Stimulated activated CD8-positive, alpha-beta memory T cell treated with anti-CD3 and anti-CD28 coated beads, Interleukin-15, amount 100 ng/mL, for 24 hours (primary cell): ENCODE measurements at places on chromosomes 2 and 18.

DNA sequence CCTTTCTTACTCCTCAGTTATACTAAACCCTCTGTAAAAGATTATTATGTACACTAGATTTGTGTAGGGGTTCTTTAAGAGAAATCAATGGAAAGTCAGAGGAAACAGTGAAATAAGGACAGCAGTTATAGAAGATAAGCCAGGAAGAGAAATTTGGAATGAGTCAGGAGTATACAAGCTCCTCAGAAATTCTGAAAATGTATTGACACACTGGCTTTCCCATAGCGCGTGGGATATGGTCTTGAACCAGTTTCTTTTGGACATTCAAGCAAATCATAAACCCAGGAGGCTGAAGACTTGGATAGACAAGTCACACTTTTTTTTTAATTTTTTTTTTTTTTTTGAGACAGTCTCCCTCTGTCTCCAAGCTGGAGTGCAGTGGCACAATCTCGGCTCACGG is 316.1 kb upstream of the MMADHC start:
- DNase-seq: no peak

GRCh38 chr2:241120440-241120839 is 18.4 kb upstream of the MTERF4 start:
- no peak for DNase-seq

GRCh38 chr2:200399636-200400035 is 93.1 kb downstream of the SPATS2L start:
- no peak for DNase-seq

GRCh38 chr2:234496835-234497593 is at the start of gene ARL4C:
TSS of gene ARL4C (minus strand) at chr2:234497081. CDS start at chr2:234496586, 495 bp downstream.
- DNase-seq: no peak

DNA sequence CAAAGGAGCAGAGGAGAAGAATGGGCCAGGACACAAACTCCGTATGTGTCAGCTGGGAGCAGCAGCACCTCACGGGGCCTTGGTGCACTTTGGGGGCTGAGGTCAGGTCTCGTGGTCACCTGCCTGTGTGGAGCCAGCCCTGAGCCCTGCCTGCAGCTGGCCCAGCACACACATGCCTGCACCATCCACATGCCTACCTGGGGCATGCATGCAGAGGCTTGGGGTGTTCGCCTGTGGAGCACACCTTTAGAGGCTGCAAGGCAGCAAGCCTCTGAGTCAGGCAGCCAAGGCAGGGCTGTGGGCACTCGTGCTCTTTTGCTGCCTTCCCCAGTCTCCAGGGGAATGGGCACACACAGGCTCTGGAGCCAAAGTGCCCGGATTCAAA is 36.0 kb downstream of the ARHGEF4 start:
- DNase-seq: no peak

- peak; percentile 42 for DNase-seq
Observed at GRCh38 chr2:230864605-230865306, at the start of gene ITM2C. TSS of gene ITM2C (plus strand) at chr2:230864942. CDS start at chr2:230865026, 84 bp downstream.

DNA sequence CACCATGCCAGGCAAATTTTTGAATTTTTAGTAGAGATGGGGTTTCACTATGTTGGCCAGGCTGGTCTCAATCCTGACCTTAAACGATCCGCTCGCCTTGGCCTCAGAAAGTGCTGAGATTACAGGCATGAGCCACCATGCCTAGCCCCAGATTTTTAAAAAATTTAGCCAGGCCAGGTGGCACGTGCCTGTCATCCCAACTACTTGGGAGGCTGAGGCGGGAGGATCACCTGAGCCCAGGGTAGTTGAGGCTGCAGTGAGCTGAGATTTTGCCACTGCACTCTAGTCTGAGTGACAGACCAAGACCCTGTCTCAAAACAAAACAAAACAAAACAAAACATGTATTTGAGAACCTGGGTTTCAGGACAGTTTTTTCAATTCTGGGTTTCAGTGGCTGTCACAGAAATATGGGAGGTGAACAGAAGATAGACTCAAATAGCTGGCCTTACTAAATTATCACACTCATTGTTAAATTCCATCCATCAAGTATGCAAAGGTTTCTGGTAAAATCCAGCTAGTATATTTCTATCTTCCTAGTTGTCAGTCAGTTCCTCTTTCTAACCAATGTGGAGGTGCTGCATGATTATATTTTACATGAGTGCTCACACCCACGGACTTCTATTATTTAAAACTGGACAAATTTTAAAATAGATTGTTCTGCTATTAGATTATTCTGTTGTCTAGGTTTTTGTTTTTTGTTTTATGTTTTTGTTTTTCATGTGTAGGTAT is 5.4 kb downstream of the ALPG start:
- no peak for DNase-seq

DNA sequence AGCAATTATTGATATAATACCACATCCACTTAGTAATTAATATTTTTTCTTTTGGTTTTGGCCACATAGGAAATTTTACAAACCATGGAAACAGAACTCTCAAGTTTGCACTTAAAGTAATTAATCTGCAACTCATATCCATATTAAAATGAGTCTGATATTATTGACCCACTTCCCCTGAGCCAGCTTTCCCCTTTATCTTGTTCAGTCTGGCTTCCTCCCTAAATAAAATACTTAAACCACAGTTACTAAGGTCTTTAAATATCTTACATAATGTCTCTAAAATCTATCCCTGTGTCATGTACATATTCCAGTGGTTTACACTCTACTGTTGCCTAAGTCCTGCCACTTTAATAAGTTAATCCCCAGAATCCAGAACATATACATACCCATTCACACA is 564.9 kb upstream of the FSHR start:
- DNase-seq: no peak

DNA sequence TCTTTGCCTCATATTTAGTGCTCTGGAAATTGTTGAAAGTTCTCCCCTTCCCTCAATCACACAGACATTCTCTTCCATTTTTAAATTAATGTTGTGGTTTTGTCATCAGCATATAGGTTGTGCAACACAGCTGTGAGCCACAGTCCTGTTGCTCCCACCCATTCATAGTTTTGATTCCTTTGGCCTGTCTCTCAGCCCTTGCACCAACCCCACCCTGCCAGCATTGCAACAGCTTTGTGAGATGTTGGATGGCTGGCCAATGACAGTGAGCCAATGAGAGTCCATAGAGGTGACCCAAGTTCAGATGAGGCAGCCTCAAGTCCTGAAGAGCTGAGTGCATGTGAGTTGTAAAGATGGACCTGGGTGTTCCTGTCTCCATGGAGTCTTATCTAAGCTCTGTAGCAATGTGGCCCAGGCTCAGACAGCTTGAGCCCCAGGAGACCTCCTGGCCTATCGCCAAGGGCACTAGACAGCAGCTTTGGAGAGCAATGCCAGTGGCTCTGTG is 775.5 kb downstream of the RNF144A start:
- DNase-seq: no peak

- no peak for DNase-seq
Observed at GRCh38 chr2:231007286-231008098, 11.6 kb downstream of the SPATA3 start.

DNA sequence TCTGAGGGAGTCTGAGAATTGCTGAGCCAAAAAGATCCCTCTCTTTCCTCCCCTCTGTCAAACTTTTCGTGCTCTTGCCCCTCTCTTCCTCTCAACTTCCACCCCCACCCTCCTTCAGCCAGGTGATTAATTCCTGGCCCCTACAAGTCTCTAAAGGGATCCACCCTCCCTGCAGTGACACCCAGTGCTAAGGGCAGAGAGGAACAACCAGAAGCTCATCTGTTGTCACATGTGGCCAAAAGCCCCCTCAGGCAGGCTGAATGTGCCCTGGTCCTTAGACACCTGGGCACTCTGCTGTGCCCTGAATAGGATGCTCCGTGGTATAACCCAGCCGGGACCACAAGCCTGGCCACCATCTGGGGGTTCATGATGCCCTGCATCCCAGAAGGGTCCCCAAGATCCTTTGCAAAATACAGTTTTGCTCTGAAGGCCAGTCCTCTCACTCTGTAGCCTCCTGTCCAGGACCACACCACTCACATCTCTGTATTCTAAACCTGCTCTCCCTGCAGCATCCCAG is 234.4 kb downstream of the BCL11A start:
- DNase-seq: no peak

GRCh38 chr18:59835605-59836379 is 64.0 kb upstream of the PMAIP1 start:
- no peak for DNase-seq

DNA sequence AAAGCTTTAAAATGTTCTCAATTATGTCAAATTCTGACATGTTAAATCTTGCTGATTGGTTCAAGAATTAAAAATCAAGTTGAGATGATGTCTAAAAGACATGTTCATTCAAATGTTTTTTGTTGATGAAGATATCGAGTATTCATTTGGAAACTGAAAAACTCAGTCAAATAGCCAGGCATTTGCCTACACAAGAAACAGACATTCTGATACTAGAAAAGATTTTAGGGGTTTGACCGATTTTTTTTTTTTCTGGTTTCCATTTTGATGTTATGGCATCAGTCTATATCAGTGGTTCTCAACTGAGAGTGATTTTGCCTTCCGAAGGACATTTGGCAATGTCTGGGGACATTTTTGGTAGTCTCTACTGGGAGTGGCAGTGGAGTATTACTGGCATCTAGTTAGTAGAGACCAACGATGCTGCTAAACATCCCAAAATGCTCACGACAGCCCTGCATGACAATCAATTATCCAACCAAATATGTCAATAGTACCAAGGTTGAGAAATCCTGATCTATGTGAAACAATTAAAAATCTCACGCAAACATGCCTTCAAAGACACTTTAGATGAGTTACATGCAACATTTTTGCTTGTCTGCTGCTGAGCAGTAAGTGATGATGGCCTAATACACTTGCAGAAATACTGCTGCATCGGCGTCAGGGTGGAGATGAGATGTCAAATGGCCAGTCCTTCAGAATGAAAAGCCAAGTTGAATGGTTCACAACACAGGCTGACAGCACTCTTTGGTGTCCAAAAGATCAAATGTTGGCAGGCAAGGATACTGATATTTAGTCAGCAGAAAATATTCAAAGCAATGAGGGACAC is 12.5 kb downstream of the RASGRP3 start:
- DNase-seq: no peak

GRCh38 chr2:99545066-99545465 is 55.2 kb upstream of the REV1 start:
- no peak for DNase-seq

DNA sequence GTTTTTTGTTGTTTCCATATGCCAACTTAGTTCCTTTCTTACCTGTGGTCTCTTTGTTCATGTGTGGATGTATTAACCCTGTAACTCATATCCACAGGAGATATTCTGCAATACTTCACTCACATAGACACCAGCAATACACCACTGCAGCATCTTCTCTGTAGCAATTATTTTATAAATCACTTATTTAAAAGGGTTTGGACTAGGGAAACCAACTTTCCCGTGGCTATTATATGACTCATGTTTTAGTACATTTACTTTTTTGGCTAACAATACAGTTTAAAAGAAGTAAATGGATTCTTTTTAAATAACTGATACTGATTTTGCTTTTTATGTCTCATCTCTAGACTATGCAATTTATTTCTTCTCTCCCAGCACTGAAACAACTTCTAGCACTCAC is 488.9 kb downstream of the MBD2 start:
- no peak for DNase-seq

DNA sequence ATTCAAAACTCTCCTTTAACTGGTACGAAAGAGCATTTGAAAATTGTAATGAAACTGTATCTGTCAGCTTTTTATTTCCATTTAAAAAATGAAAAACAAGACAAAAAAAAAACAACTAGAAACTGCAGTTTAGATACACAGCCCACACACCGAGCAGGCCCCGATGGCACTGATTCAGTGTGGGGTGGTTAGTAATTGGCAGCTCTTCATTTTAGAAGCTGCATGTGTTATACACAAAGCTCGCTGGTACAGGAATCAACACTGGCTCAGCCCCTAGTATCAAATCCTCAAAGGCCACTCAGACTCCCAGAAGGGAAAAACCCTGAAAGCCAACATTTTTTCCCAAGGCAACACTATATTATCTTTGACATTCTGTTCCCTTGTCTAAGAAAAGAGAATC is 30.5 kb upstream of the RMDN2 start:
- no peak for DNase-seq

DNA sequence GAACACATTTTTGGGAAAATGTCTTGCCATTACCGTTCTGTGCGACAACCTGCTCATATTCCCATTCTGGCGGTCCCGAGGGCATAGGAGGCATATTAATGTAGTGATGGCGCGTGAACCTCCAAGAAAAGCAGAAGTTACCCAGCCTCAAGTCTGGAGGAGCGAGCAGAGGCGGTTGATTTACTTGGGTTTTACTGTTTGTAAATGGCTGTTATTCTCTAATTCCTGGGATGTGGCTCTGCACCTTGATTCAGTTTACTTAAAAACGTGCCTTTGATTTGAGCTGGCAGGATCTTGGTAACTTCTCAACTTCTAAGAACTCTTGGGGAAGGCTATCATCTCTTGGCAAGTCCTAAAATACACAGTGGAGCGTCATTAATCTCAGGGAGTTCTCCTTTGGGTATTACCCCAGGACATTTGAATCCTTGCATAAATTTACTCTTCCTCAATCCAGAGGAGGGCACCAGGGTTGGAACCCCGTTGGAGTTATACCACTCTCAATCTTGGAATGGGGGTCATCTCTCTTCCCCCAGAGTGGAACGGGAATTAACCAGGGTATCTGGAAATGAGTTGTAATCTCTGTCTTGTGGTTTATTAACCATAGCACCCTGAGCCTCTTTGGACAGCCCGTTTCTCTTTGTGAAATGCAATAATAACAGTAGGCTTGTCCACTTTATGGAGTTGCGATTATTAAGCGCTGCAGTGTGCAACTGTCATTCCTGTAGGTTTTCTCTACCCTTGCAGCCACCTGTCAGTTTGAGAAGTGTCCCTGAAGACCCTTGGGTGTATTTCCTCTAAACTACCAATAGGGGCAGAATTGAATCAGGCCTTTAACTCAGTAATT is 2.1 kb downstream of the HK2 start:
- DNase-seq: no peak

DNA sequence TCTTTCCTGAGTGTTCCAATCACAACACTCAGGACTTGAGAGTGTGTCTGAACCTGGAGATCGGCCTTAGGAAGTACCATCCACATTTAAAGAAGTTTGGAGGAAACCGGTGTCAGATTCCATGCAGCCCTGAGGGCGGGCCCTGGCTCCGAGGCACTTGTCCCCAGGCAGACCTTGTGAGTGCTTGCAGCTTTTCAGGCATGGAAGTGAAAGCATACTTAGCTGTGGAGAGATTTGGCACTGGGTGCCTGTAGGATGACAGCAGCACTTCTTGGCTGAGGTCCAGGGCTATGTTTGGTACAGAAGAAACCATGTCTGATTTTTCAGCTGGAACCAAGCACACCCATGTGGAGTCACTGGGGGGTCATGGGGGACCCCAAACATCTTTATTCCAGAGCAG is 230.8 kb downstream of the SEPTIN10 start:
- no peak for DNase-seq

DNA sequence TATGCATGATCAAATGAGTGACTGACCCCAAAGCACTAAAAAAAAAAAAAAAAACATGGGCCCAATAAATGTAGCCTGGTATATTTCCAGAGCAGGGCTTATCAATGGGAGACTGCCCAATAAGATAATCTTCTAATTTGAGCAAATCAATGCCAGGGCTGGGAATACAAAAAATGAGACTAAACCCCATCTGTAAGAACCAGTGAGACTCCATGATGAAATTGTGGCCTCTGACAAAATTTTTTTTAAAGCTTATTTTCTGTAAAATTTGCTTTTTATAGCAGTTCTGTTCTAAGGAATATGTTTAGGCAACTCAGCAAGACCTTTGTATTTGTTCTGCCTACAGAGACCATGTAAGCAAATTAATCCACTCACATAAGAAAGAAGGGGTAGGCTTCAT is 186.8 kb upstream of the CCDC150 start:
- DNase-seq: no peak
